ENCODE measurements at places on chromosomes 13 and 19.

- no peak for DNase-seq
Measured at GRCh38 chr19:43420954-43421353, 6.3 kb downstream of the TEX101 start.

DNA sequence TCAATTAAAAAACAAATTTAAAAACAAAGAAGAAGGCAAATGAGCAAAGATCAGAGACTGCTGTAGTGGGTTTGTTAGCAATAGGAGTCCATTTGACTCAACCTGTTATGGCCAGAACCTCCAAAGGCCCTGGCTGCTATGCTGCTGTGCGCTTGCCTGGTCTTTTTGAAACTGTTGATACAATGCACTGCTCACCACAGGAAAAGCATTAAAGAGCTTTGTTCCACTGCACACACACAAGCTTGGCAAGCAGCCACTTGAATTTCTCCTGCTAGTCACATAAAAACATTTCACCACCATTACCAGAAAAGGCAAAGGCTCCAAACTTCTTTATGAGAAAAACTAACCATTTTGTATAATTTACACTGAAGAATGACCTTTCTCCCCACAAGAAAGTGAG lies 132.2 kb downstream of the FREM2 start:
- DNase-seq = no peak

DNA sequence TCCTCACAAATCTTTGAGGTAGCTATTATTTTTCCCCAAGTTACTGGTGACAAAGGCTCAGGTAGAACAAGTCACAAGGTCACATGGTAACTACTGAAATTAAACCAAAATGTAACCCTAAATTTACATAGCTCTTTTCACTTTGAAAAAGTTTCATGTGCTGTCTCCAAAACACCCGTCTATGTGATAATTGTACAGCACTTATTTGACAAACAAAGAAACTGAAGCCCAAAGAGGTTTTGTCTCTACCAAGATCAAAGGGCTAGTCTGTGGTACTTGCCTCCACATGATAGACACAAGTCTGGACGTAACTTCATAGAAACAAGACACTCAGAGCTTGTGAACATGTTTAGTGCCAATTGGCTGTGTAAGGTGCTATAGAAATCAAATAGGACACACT lies 108.3 kb downstream of the SACS start:
- DNase-seq = no peak

DNA sequence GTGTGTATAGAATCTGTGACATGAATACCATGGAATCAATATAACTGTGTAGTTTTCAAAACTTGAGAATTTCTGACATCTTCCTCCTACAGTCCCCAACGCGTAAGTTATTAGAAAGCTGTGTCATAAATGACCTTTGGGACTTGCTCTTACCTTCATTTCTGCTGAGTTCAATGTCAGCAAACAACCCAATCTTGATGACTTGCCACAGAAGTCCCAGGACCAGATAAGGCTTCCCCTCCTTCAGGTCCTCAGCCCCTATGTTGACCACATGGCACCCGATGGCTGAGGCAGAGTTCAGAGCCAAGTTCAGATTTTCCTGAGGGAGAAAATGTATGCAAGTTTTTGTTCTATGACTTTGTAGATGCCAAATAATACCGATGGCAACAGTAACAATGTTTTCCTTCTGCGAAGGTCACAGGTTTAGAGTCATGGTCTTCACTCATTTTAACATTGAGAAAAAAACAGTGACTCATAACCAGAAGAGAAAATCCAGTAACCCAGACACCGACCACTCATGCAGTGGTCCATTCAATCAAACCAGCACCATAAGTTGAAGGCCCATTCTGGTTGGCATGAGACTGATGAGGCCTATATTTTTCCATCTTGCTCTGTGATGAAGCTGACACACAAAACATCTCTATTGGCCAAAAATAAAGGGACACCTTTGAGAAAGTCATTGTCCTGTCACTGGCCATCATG lies 29.2 kb downstream of the LCP1 start:
- DNase-seq = no peak

- DNase-seq = no peak
Measured at GRCh38 chr13:95176611-95177259, 124.5 kb downstream of the ABCC4 start.

- DNase-seq = no peak
Measured at GRCh38 chr13:52374873-52375411, 31.0 kb downstream of the THSD1 start.

DNA sequence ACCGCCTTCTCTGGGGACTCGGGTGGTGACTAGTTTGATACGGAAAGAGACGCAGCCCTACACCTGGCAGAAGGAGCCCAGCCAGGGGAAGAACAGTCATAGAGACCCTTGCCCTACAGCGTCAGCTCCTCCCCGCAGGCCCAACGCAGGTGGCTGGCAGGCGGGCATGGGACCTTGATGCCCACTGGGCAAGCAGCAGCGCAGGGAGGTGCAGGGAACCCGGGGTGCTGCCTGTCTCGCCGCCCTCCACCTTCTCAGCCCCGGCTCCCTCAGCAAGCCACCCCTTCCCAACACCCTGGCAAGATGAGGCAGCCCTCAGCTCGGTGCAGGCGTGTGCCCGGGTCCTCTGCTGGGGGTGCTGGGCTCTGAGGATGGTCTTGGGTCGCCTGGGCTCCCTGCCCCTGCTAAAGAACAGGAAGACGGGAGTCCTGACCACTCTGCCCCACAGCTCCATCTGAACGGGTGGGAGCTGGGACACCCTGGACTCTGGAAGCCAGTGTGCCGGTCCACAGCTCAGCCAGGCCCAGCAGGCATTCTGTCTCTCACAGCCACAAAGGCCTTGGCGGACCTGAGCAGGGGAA lies 9.0 kb downstream of the MIER2 start:
- no peak for DNase-seq

GRCh38 chr13:85379991-85380390 lies 419.2 kb downstream of the SLITRK6 start:
- no peak for DNase-seq

DNA sequence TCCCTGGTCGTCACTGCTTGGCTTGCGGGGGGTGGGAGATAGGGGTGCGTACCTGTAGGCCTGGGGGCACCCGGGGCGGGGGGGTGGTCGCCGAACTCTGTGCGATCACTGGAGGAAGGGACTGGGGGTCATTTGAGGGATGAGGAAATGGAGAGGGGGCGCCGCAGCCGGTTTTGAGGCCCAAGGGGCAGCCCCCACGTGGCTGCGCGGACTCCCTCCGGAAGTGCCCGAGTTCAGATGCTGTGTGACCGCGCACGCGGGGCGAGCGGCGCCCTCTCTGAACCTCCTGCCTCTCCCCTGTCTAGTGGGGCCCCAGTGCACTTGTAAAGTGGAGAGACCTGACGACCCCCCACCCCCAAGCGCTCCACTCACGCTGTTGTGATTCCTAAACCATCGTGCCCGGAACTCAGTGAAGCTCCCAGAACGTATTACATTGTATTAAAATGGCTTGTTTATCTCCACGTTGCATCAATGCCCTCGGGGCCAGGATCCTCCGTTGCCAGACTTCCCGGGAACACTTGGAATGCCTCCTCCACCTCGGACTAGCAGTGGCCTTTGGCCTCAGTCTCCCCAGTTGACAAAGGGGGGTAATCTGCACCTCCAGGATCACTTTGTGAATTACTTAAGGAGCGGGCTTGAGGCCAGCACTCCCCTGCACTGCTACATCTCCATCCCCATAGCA lies 3.0 kb upstream of the NANOS3 start:
- DNase-seq = no peak

DNA sequence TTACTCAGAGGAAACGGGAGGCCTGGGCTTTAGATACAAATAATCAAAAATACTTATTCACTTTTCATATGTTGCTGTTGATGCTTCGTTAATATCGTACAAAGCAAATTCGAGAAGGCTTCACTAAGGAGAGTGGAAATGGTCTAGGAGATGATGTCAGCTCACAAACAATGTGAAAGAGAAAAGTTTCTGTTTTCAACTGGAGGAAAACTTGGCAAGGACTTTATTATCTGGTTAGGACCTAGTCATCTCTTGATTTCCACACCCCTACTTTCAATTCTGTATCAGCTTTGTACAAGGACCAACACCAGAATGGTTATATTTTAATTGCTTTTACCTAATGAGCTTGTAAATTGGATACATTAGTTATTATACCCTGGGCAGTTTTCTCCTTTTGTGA lies 88.0 kb downstream of the SLC10A2 start:
- no peak for DNase-seq

GRCh38 chr13:34971473-34971872 lies 29.4 kb downstream of the NBEA start:
- DNase-seq = no peak

- DNase-seq = no peak
Measured at GRCh38 chr19:33796164-33796875, at the start of gene KCTD15. KCTD15 (plus strand) TSS chr19:33796870; CDS start chr19:33800455, 3,585 bp downstream.

Measured in coronary artery (tissue), 2 donors.